ENCODE measurements at places on chromosomes 3 and 15.

DNA sequence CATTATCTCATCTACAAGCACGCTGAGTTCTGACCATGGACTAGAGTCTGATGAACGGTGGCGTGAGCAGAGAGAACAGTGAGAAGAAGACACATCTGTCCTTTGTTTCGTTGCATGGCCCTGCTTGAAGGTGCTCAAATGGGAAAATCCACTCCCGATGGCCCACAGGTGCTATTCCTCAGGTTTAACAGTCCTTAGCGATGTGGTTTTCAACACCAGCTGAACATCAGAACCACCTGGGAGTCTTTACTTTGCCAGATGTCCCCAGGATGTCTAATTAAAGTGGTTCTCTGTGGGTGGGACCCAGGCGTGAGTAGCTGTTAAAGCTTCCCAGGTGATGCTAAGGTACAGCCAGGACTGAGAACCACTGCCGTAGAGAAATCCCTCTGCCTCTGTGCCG lies 13.0 kb downstream of the ADAMTS17 start:
- no peak for DNase-seq

GRCh38 chr15:70596354-70597055 lies 166.9 kb downstream of the UACA start:
- no peak for DNase-seq

GRCh38 chr3:48429960-48430707 lies at the start of gene PLXNB1:
PLXNB1 (minus strand) TSS chr3:48430086; CDS start chr3:48424611, 5,475 bp downstream.
- no peak for DNase-seq

DNA sequence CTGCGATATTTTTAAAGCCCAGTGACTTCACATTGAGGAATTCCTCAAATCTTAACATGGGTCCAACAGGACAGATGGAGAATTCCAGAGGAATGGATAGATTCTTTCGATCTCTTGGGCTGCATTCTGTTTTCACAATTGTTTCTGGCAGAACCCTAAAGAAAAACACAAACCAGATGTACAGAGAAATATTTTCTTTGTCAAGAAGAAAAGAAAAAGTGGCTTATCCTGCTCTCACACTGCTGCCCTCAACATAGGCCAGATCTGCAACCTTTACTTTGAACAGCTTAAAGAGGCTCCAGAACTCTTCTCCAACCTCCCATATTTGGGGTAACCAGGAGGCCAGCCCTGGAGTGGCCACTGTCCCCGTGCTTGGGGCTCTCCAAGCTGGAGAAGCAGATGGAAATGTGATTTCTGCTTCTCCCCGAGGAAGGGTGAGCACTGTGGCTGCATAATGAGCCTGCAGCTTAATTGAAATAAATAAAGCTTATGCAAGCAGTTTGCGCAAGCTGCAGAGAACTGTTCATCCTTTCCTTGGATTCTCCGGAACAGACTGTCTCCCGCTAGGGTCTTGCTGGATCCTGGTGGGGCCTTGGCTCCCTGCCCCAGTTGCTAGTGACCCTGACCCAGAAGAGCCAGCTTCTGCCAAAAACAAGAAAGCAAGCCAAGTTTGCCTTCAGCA lies 453.2 kb upstream of the PROK2 start:
- DNase-seq, result no peak

DNA sequence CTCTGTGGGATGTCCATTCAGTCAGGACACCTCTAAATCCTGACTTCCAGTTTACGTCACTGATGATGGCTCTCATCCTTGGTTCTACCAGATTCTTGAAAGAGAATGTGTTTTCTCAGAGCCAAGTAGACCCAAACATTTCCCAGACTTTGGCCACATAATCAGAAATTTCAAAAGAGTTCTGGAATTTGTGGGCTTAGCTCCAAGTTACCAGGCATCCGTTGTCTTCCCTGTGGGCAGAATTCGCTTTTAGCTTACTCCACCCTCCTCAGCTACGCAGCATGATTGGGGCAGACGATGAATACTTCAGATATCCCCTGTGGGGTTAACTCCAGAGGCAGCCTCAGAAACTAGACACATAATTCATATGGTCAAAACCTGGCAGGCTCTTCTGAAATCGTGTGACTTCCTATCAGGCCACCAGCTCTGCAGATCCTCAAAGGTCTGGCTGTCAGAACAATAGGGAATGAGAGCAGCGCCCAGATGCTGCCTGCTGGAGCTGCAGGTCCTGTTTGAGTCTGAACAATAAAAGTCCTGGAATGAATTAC lies 30.6 kb downstream of the CRTC3 start:
- no peak for DNase-seq

GRCh38 chr3:16369276-16369675 lies 104.3 kb downstream of the OXNAD1 start:
- DNase-seq, result no peak

GRCh38 chr3:189890496-189890895 lies 230.2 kb downstream of the P3H2 start:
- DNase-seq, result no peak

DNA sequence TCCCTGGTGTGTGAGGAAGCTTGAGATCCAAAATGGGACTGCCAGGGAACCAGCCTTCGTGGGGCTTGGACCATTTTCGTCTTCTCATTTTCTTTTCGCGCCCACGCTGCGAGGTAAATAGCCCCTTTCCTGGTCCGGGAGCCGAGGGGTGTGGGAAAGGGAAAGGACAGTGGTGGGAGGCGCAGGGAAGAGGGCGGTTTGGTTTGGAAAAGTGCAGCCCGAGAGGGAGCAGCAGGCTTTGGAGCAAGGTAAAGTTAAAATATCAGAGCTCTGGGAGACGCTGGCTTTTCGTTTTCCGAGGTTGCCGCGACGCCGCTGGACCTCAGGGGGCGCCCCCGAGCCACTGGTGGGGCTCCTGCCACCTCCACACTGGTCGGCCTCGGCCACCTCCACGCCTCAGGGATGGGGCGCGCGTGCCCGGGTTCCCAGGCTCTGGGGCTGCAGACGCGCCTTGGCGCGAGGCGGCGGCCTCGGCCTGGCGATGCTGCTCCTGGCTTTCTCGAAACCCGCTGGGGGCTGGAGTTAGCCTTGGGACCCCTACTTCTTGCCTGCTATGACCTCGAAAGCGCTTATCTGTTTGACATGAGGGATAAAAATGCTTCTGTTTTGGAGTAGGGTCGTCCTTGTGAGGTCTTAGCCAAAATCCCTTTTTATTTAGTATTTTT lies 3.2 kb downstream of the PTPRG start:
- DNase-seq, result no peak

Data from effector memory CD8-positive, alpha-beta T cell (primary cell).